ENCODE measurements at places on chromosomes 16 and 17.
A peak's percentile ranks its signal among the peaks of the same experiment; 100 is the strongest.

DNA sequence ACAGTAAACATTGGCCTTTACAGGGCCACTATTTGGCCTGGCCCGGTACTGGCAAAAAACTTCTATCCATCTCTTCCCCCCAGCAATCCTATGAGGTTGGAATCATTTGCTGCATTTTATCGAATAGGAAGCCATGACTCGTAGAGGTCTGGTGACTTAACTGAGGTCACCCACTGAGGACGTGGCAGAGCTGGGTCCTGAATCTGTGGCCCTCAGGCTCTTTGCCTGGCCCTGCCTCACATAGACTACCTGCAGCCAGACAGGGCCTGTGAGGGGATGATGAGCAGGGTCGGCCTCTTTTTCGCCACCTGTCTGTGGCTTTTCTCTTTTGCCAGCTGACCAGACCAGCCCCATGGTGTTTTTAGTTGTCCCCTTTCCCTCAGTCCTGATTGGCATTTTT is 1.9 kb downstream of the PPP4C start:
- no peak for DNase-seq

DNA sequence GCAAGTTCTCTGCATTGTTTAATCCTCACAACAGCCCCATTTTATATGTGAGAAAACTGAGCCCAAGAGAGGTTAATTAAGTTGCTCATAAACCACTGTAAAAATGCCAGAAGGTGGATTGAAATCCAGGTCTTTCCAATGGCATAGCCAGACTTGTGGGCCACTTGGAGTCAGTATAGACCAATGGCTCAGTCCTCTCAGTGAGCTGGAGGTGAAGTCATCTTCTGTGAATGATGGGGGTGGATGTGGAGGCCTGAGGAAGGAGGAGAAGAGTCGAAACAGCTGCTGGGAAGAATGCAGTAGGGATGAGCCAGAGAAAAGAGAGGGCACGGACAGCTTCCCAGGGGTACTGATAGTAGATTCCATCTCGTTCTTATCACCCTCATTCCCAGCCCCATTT is 213.4 kb downstream of the SOX9 start:
- DNase-seq: peak; percentile 83

GRCh38 chr17:69473841-69474831 is 59.6 kb downstream of the MAP2K6 start:
- DNase-seq: no peak

GRCh38 chr17:75001915-75002843 is 10.3 kb upstream of the MRPL58 start:
- DNase-seq: no peak

DNA sequence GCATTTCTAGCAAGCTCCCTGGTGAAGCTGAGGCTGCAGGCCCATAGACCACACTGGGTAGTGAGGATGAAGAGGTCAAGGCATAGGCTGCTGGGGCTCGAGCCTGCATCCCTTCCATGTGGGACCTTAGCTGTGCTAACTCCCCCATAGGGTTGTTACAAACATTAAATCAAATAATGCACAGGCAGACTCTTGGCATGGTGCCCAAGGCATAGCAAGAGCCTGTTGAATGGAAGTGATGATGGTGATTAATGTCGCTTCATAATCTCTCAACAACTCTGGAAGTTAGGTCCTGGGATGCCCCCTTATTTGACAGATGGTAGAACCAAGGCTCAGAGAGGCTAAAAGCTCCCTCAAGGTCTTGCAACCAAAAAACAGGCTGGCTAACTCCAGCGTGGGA is 283.9 kb upstream of the EEF2KMT start:
- no peak for DNase-seq

GRCh38 chr17:39484178-39484577 is 22.9 kb downstream of the CDK12 start:
- DNase-seq: no peak

- DNase-seq: peak; percentile 99
Measured at GRCh38 chr16:2429034-2429770, at the start of gene CCNF. CCNF (plus strand) TSS chr16:2429447; CDS start chr16:2429482, 35 bp downstream.

DNA sequence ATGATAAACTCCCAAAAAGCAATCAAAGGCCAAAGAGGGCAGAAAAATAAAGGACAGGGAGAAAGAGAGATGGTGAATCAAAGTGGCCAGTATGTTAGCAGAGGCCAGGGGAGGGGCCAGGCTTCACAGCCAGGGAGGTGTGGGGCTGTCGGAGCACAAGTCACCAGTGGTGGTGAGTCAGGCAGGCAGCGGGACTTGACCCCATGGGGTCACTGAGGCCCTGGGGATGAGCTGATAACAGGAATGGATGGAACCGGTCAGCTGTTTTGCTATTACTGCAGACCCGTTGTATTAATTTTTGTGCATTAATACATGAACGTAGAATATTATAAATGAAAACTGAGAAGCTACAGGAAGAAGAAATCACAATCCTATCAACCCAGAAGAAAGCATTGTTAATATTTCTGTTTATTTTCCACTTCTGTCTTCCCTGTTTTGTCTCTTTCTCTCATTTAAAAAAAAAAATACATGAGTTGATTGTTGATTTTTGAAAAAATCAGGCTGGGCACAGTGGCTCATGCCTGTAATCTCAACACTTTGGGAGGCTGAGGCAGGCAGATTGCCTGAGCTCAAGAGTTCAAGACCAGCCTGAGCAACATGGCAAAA is 106.9 kb downstream of the SOCS1 start:
- DNase-seq: no peak

DNA sequence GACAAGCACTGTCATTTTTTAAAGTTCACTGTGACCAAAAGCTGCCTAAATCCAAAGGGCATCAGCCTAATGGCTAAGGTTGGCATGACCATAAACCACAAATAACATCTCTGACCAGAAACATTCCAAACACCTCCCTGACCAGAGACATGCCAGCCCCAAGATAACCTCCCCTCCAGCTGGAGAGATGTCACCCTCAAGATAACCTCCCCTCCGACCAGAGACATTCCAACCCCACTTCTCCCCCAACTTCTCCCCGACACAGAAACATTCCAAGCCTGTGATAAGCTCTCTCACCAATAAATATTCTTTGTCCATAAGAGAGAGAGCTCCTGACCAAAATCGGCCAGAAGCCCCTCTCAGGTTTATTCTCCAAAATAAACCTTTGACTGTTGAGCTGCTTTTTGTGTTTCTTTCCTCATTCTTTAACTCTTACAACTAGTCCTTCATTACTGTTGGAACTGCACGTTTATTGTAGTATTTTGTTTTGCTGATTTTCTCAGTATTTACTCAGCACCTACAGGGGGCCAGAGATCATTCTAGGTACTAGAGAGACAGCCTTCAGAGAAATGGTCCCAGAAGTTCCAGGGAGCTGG is 325.6 kb downstream of the SLC39A11 start:
- no peak for DNase-seq

- no peak for DNase-seq
Measured at GRCh38 chr16:30895627-30896260, 670 bp upstream of the CTF1 start.

- no peak for DNase-seq
Measured at GRCh38 chr16:11180489-11180888, 75.5 kb downstream of the SOCS1 start.

GRCh38 chr16:67481561-67482232 is 740 bp upstream of the ATP6V0D1 start:
- DNase-seq: no peak

GRCh38 chr16:86931410-86931941 is 353.1 kb downstream of the FOXL1 start:
- peak; percentile 88 for DNase-seq

Data from hepatic stellate cell (primary cell).